ENCODE measurements at places on chromosomes 4 and X. TPM values are rescaled to one million over a fixed set of nuclear protein-coding genes. Genes with fewer than 3 reads are reported as not detected.

DNA sequence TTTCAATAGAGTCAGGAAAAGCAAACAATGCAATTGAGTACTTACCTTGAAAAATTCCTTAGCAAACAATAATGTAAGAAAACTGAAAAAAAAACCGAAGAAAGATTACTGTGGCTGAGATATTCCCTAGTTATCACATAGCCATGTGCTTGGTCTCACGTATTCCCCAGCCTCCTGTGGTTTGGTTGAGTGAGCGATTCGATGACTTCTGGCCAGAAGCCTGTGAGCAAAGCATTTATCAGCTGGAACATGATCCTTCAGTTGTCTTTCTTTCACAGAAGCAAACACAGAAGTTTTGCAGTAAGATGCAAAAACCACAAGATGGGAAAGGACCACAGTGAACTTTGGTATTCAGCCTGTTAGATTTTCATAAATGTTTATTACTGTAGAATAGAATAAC, 1754.3 kb upstream of the AGA start:
- no peak for ATAC-seq
- H3K4me3 ChIP-seq: no peak overlapping the region
- no peaks in the 10 kb centered on the region for H3K36me3 ChIP-seq
- no peaks in the 10 kb centered on the region for H3K4me1 ChIP-seq
- no peak overlapping the region for H3K27ac ChIP-seq

The BLOC1S4 gene
- 10.1 TPM for total RNA-seq

DNA sequence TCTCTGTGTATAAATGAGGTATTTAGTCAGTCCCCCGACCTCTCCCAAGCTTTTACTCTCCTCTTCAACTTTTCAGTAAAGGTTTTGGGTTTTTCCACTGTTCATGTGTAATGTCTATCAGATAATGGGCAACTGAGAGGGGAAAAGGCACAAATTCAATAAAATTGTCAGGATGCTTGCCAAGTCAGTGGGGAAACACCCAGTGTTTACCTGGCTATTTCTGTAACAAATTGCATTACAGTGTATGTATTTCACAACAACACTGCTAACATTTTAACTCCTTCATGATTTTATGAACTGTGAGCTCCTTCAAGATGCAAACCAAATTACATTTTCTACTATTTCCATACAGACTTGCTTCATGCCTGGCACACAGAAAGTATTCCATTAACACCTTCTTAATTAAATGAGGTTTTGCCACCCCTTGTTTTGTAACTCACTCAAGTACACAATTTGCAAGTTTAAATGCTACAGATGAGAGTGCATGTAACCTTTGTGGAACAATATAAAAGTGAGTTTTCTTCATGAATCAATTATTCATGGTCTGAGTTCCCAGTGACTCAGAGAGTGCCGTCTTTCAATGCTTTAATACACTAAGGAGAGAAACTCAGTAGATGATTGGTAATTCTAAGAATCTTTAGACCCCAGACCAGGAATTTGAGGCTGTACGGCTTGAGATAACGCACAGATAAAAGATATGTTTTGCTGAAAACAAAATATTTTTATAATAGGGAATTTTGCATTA, 149.8 kb upstream of the TLL1 start:
- H3K36me3 ChIP-seq: no peaks in the 10 kb centered on the region
- no peak overlapping the region for H3K4me3 ChIP-seq
- H3K27me3 ChIP-seq: no peaks in the 10 kb centered on the region
- H3K4me1 ChIP-seq: no peaks in the 10 kb centered on the region
- no peak overlapping the region for H3K27ac ChIP-seq
- ATAC-seq: no peak

The FBXW7 gene
- total RNA-seq: 75.1 TPM

DNA sequence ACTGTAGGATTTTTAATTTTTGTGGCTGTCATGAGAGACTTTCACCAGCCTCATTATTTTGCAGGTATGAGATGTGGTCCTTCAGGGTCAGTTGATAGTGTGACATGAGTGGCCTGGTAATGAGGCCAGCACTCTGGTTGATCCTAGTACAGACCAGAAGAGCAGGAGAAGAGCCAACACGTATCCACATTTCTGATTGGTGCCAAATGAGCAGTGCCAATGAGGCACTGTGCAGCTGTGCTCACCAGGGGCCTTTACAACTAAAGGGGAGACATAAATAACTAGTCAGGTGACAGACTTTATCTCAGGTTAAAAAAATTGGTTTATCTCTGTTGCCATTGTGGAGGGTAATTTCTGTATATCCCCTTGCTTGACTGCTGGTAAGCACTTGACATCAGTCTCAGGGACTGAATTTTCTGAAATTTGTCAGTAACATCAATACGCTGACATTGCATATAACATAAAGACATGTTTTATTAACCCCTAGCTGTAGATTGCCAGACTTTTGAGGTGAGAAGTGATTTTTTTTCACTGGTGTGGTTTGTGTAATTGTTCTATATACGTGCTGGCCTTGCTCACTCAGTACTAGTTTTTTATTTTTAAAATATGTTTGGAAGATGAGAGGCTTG, 101.2 kb downstream of the AFF1 start:
- H3K36me3 ChIP-seq: no peaks in the 10 kb centered on the region
- no peak for ATAC-seq
- peaks cover 100% of the 10 kb centered on the region for H3K4me1 ChIP-seq
- H3K4me3 ChIP-seq: no peak overlapping the region

The NXT2 gene
- total RNA-seq: 3.8 TPM

GRCh38 chr4:81137446-81137845, 77.6 kb downstream of the PRKG2 start:
- peaks cover 30% of the 10 kb centered on the region for H3K4me1 ChIP-seq
- no peaks in the 10 kb centered on the region for H3K36me3 ChIP-seq
- no peak for ATAC-seq
- H3K27ac ChIP-seq: peak overlapping the region; percentile 74
- no peaks in the 10 kb centered on the region for H3K27me3 ChIP-seq

The CNGA2 gene
- not detected for total RNA-seq

GRCh38 chr4:19213388-19213787, 1038.3 kb upstream of the SLIT2 start:
- H3K4me3 ChIP-seq: no peak overlapping the region
- no peaks in the 10 kb centered on the region for H3K27me3 ChIP-seq
- no peak overlapping the region for H3K27ac ChIP-seq
- no peaks in the 10 kb centered on the region for H3K36me3 ChIP-seq
- no peak for ATAC-seq
- no peaks in the 10 kb centered on the region for H3K4me1 ChIP-seq

GRCh38 chrX:133151336-133151735, 54.4 kb upstream of the USP26 start:
- H3K27ac ChIP-seq: no peak overlapping the region
- no peak for ATAC-seq
- no peaks in the 10 kb centered on the region for H3K4me1 ChIP-seq
